Glutamatergic neuron (in vitro differentiated cells): ENCODE measurements at places on chromosomes 1 and 21. TPM values are rescaled to one million over a fixed set of nuclear protein-coding genes. Genes with fewer than 3 reads are reported as not detected.

- H3K27me3 ChIP-seq = no peaks in the 10 kb centered on the region
- no peaks in the 10 kb centered on the region for H3K4me1 ChIP-seq
- no peak overlapping the region for H3K4me3 ChIP-seq
- H3K36me3 ChIP-seq = peaks cover 8% of the 10 kb centered on the region
These were observed 308.1 kb downstream of the ADGRL2 start for GRCh38 chr1:82108843-82109242.

- H3K4me1 ChIP-seq = peaks cover 13% of the 10 kb centered on the region
- no peak overlapping the region for H3K4me3 ChIP-seq
- H3K36me3 ChIP-seq = peaks cover 9% of the 10 kb centered on the region
- peaks cover 2% of the 10 kb centered on the region for H3K27me3 ChIP-seq
- no peak for DNase-seq
- H3K27ac ChIP-seq = no peak overlapping the region
These were observed 30.0 kb upstream of the RBM15 start for GRCh38 chr1:110309139-110309538.

Gene C1orf122
- total RNA-seq = 57.3 TPM

DNA sequence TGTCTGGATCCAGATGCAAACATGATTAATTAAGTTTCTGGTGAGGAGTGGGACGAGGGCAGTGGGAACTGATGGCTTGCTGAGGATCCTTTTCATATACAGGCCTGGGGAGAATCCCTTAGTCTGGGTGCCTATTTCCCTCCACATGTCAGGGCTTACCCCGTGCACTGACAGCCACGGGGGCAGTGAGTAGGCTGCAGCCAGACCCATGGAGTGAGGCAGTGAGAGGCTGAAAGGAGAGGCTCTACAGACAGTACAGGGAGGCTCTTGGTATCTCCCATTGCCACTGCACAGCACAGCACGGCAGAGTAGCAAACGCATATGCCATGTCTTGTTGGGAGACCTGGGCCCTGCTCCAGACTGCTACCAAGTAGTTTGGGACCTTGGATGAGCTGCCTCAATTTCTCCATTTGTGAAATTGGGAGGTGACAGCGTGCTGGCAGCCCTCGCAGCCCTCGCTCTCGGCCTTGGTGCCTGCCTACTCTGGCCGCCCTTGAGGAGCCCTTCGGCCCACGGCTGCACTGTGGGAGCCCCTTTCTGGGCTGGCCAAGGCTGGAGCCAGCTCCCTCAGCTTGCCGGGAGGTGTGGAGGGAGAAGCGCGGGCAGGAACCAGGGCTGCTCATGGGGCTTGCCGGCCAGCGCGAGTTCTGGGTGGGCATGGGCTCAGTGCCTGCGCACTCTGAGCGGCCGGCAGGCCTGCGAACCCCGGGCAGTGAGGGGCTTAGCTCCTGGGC is 35.3 kb upstream of the HAO2 start:
- H3K4me3 ChIP-seq = no peak overlapping the region
- H3K27me3 ChIP-seq = peaks cover 1% of the 10 kb centered on the region
- H3K27ac ChIP-seq = no peak overlapping the region
- H3K36me3 ChIP-seq = no peaks in the 10 kb centered on the region
- no peaks in the 10 kb centered on the region for H3K4me1 ChIP-seq

Gene RUNX3
- total RNA-seq = 0.15 TPM

- peaks cover 1% of the 10 kb centered on the region for H3K27me3 ChIP-seq
- peaks cover 5% of the 10 kb centered on the region for H3K4me1 ChIP-seq
These were observed 26.3 kb upstream of the PCBP3 start for GRCh38 chr21:45617021-45617921.
